Thyroid gland (tissue), 4 donors: ENCODE measurements at places on chromosomes 6 and 20.

- no peak for DNase-seq
These were observed 89.5 kb downstream of the SLX4IP start for GRCh38 chr20:10524643-10525042.

DNA sequence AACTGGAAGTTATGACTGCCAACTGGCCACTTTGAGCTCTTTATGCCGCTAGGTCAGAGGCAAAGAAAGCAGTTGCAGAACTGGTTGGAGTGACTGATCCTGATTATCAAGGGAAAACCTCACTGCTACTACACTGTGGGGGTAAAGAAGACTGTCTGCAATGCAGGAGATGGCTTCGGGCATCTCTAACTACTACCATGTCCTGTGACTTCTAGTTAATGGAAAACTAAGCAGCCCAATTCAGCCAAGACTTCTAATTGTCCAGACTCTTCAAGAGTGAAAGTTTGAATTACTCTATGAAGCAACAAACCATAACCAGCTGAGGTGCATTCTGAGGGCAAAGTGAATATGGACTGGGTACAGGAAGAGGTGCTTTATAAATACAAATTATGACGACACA, 773.6 kb upstream of the SLC35B3 start:
- DNase-seq: no peak

GRCh38 chr6:68673255-68673654, 38.2 kb downstream of the ADGRB3 start:
- DNase-seq: no peak

DNA sequence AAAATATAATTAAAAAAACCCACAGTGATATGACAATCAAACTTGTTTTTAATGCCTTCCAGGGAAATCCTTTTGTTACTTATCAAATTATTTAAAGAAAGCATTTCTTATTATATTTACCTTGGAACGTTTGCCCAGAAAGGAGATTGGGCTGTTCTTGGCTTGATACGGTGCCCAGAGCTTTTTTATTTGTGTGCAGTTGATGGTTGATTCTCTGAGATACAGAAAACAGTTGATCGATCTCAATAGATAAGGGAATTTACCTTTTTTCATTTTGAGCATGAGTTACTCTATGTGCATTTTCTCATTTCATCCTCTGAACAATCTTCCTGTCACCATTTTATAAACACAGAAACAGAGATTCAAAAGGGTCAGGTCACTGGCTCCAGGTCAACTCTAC, 72.5 kb upstream of the NEDD9 start:
- no peak for DNase-seq

DNA sequence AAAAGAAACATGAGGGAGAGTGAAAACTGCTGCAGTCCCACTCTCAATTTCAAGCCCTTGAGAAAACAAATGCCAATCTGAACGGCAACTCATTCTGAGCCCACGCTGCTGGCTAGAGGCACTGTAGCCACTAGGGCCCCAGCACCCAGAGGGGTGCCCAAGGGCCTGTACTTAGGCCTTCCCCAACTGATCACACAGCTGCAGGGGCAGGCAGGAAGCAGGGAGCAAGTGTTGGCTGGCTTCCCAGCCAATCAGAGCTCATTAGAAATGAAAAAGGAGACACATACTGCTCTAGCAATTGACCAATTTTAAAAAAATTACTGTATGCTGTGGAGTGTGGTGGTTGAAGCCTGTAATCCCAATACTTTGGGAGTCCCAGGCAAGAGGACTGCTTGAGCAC, 3.7 kb upstream of the BEND3 start:
- DNase-seq: no peak

DNA sequence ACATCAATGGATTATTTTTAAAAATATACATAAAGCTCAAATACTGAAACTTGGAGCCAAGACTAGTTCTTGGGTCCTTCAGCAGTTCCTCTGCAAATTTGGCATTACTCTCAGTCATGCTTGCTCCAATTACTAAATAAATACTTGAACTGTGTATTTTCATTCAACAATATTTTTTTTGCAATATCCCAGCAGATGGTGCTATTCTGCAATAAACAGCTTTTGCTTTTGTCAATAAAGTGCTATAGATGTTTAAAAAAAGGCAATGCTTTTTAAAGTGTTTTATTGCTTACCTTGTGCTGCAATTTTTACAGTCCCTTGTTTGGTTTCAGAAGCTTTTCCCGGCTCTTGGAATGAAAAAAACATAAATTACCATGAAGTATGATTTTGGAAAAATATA, 243.4 kb downstream of the TRDN start:
- DNase-seq: no peak

DNA sequence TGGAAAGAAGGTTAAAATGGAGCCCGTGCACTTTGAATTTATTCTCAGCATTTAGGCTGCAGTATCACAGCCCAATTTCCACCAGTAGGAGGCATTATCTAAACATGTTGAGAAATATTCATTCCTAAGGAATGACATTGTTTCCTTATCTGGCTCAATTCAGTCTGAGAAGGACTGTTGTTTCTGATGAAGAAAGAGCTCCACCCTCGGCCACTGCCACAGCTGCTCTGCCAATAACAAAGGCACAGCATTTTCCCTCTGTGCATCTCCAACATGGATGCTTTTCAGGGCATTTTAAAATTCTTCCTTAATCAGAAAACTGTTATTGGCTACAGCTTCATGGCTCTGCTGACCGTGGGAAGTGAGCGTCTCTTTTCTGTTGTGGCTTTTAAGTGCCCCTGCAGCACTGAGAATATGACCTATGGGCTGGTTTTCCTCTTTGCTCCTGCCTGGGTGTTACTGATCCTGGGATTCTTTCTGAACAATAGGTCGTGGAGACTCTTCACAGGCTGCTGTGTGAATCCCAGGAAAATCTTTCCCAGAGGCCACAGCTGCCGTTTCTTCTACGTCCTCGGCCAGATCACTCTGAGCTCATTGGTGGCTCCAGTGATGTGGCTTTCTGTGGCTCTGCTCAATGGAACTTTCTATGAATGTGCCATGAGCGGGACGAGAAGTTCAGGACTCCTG, at the start of gene CALHM5:
Gene CALHM5 (plus strand): TSS at position 216 of the 687 bp plus-strand sequence. CDS start 58 bp downstream, at position 274.
- DNase-seq: no peak

DNA sequence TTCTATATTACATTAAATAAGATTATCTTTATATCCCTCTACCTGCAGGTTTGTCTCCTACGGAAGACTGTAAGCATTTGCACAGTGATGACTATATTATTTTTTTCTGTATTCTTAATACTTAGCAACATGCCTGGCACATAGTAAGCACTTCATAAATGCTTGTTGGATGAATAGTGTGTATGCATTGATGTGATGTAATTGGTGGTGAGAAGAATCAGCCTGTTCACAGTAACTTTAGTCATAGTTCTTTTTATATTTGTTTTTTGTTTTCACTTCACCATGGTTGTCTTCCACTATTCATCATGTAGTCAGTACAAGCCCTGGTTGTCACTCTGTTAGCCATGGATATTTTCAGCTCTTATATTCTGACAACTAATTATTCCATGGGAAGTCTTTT, 184.0 kb upstream of the FLRT3 start:
- DNase-seq: no peak

DNA sequence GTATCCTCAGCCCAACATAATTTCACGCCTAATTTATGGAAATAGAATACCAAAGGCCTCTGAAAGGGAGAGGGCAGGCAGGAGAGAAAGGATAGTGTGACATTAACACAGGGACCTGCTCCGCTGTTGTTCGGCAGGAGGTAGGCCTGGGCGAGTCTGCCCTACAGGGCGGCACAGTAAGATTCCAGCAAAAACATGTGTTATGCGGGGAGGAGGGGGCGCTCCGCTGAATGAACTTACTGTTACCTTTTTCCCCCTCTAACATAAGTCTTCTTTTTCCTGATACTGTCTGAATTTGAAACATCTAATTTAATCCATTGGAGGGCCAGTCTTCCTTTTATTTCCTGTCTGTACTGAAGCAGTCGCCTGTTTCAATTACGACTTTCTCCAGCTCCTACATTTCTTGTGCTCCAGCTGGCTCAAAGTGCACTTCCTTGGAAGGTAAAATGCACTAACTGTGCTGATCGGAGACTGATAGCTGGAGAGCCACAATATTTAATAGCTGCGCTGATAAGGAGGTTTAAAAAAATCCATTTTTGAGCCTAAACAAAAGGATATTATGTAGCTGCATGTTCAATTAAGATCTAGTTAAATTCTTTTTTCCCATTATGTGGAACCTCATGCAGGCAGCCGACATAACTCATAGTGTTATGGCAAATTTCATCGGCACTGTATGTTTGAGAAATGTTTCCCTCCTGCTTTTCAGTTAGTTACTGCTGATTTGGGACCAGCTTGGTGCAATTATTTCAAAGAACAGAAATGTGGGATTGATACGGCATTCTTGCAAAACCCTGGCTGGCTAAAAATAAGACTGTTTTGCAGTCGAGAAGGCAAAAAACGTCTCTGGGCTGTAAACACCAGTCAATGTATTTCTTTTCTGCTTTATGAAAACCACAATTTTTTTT, 193.0 kb downstream of the FOXC1 start:
- no peak for DNase-seq

GRCh38 chr6:165081944-165082532, 227.4 kb downstream of the C6orf118 start:
- DNase-seq: no peak

DNA sequence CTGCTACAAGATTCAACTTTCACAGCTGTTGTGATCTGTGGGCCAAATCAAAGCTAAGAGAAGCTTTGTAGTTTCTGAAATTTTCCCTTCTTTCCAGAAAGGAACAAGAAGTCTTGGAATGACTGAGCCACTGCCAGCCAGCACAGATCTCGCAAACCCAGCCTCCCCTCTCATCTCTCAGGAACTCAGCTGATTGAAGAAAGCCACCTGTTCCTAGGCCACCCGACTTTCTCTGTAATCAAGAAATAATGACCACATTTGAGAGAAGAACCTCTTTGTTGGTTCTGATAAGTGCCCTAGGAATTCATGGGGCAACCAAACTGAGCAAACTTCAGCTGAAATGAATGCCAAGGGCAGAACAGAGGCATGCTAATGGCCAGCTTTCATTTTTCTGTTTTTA, 61.7 kb downstream of the HDGFL1 start:
- DNase-seq: peak; percentile 39

DNA sequence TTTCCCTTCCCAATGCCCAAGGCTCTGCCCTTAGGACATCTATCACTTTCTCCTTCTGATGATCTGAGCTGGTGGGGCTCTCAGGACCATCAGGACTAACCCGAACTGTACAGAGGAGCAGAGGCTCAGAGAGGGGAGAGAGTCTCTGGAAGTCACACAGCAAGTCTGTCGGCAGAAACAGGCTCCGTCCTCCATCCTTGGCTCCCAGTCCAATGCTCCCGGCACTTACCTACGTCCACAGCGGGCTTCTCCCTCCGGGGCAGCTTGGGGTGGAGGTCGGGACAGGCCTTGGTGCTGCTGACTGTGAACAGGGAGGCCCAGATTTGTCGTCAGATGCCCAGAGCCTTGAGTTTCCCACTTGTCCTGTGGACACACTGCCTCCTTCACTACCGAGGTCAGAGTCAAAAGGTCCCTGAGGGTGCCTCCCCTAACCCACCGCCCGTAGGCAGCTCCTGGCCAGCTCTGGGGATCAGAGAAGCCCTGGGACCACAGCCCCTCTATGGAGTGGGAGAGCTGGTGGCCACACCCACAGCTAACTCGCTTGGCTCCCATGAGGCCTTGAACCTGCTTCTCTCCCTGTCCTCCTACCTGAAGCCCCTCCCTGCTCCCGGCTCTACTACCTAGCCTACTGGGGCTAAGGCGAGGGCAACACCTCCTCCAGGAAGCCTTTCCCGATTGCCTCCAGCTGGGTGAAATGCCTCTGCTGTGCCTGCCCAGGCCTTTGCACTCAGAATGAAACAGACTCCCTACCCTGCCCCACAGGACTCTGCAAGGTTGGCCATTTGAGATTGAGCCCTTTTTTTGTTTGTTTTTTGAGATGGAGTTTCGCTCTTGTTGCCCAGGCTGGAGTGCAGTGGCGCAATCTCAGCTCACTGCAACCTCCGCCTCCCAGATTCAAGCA, 22.6 kb downstream of the VSTM2L start:
- no peak for DNase-seq

- DNase-seq: no peak
These were observed 828 bp downstream of the TP53RK start for GRCh38 chr20:46688151-46689081.

GRCh38 chr6:2733736-2734480, 16.8 kb downstream of the MYLK4 start:
- DNase-seq: no peak

- no peak for DNase-seq
These were observed 886 bp downstream of the ROMO1 start for GRCh38 chr20:35699957-35700624.

- DNase-seq: no peak
These were observed 397.1 kb downstream of the ESR1 start for GRCh38 chr6:152204591-152204990.

- DNase-seq: no peak
These were observed 34.2 kb downstream of the DTNBP1 start for GRCh38 chr6:15628499-15629131.

DNA sequence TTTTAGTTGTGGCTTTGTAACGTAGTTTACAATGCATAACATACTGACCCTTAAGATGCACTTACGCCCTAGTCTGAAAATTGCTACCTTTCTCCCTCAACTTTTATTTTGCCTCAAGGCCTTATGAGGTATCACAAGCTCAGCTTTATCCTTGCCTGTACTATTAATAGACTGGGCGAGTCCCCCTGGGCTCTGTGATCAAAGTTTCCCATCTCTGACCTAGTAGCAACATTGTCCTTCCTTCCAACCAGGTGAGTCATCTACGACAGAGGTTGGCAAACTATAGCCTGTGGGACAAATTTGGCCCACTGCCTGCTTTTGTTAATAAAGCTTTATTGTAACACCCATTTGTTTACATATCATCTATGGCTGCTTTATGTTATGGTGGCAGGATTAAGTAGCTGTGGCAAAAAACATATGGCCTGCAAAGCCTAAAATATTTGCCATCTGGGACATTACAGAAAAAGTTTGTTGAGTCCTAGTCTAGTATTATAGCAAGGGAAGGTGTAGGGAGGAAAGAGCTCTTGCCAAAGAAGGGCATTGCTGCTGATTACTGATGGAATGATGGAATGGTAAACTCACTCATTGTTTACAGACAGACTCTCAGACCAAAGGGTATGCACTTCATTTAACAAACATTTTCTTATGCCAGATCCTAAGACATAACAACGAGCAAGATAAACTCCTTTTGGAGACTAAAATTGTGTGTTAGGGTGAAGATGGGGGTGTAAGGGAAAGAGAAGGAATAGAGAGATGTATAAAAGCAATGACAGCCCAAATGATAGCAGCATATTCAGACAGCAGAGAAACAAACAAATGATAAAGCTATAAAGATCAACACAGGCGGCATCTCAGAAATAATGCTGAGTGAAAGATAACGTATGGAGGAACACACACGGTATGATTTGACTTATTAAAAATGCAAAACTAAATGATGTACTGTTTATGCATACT, 74.2 kb downstream of the SLC22A23 start:
- no peak for DNase-seq

- no peak for DNase-seq
These were observed 198.7 kb upstream of the CEP162 start for GRCh38 chr6:84425971-84426705.
